ENCODE measurements at places on chromosomes 3 and 15.

DNA sequence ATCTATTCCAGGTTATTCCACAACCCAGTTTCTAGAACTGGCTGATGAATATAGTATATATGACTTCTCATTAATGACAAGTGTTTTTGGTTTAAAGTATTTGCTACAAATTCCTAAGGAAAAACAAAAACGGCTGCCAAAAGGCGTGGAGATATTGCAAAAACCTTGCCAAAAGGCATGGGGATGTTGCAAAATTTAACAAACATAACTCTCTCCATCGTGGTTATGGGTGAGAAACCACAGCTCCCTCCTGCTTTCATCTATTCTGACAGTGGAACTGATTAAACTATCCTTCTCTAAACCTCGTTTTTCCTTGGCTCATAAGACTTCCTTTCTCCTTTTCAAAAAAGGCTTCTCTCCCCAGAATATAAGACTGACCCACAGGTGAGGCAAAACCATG is 342.0 kb upstream of the PDZRN3 start:
- H3K4me3 ChIP-seq, result no peak overlapping the region
- no peak for DNase-seq
- peaks cover 2% of the 10 kb centered on the region for H3K36me3 ChIP-seq
- H3K27me3 ChIP-seq, result peaks cover 25% of the 10 kb centered on the region
- H3K4me1 ChIP-seq, result no peaks in the 10 kb centered on the region

DNA sequence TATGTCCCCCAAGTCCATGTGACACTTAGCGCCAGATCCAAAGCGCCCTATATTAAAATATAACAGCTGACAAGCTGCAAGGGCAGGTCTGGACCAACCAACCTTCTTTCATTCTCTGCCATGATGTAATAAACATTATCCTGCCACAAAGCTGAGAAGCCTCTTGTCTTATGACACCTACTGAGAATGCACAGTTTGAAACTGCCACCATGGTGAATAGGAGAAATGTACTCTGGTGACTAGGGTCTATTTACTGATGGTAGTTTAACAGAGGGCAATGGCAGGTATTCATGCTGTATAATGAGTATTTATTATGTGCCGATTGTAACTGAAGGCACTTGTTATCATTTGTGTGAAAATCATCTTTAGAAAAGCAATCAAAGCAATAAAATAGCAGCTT is 634.0 kb downstream of the OTOL1 start:
- H3K4me3 ChIP-seq, result no peak overlapping the region
- no peak overlapping the region for H3K27ac ChIP-seq
- peaks cover 3% of the 10 kb centered on the region for H3K27me3 ChIP-seq
- peaks cover 4% of the 10 kb centered on the region for H3K4me1 ChIP-seq
- DNase-seq, result no peak

DNA sequence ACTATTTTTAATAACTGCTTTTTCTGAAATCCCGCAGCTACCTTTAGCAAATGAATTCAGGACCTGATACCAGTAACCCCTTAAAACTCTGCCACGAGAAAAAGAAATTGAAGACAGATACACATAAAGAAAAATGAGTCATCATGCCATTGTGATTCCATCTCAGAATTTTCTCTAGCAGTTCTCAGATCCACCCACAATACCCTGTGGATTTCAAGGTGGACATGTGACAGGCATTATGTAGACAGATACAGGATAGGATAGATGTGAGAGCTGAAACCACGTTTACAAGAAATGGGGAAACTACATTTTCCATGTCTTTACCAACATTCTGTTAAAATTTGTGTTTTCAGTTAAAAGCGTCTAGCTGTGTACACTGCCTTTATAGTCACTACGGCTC is 291.9 kb upstream of the NR2F2 start:
- H3K4me3 ChIP-seq, result no peak overlapping the region
- H3K27ac ChIP-seq, result no peak overlapping the region
- H3K4me1 ChIP-seq, result peaks cover 24% of the 10 kb centered on the region
- H3K36me3 ChIP-seq, result peaks cover 1% of the 10 kb centered on the region
- no peak for DNase-seq
- peaks cover 4% of the 10 kb centered on the region for H3K27me3 ChIP-seq

GRCh38 chr15:81301815-81302399 is 22.0 kb downstream of the STARD5 start:
- H3K27me3 ChIP-seq, result peaks cover 5% of the 10 kb centered on the region
- H3K27ac ChIP-seq, result no peak overlapping the region
- DNase-seq, result no peak
- H3K36me3 ChIP-seq, result peaks cover 5% of the 10 kb centered on the region
- H3K4me1 ChIP-seq, result peaks cover 16% of the 10 kb centered on the region

DNA sequence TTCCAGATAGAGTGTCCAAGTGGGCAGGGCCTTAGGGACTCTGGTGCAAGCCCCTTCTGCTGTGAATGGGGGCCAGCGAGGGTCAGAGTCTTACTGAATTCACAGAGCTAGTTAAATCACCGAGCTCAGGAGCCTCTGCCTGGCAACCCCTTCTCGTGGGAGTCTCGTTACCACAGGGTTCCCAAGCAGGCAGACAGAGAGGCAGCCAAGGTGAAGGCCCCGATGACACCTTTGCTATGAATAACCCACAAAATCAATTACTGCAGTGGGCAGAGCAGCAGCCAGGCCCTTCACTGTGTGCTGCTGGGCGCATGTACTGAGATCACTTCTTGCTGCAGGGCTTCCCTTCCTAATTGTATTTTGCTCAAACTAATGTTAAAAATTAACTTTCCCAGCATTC is 56.9 kb downstream of the SPSB4 start:
- H3K27me3 ChIP-seq, result no peaks in the 10 kb centered on the region
- no peak overlapping the region for H3K27ac ChIP-seq
- no peaks in the 10 kb centered on the region for H3K36me3 ChIP-seq
- no peak for DNase-seq

GRCh38 chr3:19644405-19644804 is 289.6 kb downstream of the EFHB start:
- H3K27me3 ChIP-seq, result no peaks in the 10 kb centered on the region
- no peak overlapping the region for H3K4me3 ChIP-seq
- H3K4me1 ChIP-seq, result no peaks in the 10 kb centered on the region

DNA sequence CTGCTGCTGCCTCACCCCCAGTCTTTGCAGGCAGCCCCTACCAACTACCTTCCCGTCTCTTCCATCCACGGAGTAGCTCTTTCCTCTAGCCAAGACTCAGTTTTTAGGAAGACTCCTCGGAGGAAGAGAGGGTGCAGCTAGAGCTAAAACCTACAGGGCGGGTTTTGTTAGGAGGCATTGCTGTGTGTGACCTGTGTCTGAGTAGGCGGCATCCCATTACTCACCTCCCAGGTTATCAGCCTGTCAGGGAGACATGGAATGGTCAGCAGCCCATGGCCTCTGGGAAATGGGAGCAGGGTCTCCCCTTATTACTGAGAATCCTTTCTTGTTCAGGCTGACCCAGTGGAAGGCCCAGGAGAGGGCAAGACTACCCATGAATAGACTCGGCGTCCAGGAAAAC is 43.8 kb upstream of the FGD5 start:
- no peak for DNase-seq
- H3K36me3 ChIP-seq, result no peaks in the 10 kb centered on the region
- no peak overlapping the region for H3K27ac ChIP-seq
- no peaks in the 10 kb centered on the region for H3K4me1 ChIP-seq
- H3K27me3 ChIP-seq, result peaks cover 5% of the 10 kb centered on the region
- no peak overlapping the region for H3K4me3 ChIP-seq

- DNase-seq, result no peak
- no peaks in the 10 kb centered on the region for H3K27me3 ChIP-seq
- H3K27ac ChIP-seq, result peak overlapping the region; percentile 13
- no peak overlapping the region for H3K4me3 ChIP-seq
- H3K36me3 ChIP-seq, result no peaks in the 10 kb centered on the region
Measured at GRCh38 chr3:157136647-157137387, 23.1 kb downstream of the CCNL1 start.

- H3K4me1 ChIP-seq, result no peaks in the 10 kb centered on the region
- no peak for DNase-seq
- H3K36me3 ChIP-seq, result no peaks in the 10 kb centered on the region
- H3K27ac ChIP-seq, result no peak overlapping the region
- H3K4me3 ChIP-seq, result no peak overlapping the region
Measured at GRCh38 chr3:125200731-125201139, 11.8 kb downstream of the SLC12A8 start.

DNA sequence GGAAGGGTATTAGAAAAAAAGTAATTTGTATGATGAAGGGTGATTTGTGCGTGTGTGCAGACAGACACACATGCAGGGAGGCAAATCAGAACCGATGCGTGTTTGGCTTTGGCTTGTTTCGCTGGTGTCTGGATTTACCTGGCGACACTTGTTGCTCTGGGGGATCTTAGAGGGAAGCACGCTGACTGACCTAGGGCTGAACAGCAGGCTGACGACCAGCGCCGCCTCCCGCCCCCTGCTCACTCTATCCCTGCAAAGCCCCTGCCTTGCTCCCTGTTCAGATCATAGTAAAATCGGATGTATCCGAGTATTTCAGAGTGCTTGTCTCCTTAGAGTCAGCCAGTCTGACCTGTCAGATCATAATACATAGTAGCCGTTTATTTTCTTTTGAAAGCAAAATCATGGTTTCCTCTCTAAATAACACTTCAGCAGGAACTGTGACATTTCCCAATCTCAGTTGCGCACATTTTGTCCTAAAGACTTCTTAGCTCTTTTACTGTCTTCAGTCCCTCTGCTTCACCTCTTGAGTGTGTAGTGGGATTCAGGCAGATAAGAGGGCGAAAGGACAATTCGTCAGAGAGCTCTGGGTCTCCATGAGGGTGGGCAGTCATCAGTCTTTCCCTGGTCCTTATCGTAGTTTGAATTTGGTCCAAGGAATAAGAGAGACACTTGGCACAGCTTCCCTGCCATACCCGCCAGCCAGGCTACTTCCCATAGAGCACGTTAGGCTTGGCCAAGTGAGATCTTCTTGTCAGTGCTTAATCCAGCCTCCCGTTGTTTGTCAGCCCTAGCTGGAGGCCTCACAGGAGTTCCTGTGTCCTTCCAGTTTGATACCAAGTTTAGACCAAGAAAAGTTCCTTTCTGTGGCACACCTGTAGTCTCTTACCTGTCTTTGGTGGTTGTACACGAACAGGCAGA is 97.4 kb downstream of the PGPEP1L start:
- H3K4me1 ChIP-seq, result peaks cover 54% of the 10 kb centered on the region
- peak overlapping the region; percentile 12 for H3K27ac ChIP-seq
- peaks cover 22% of the 10 kb centered on the region for H3K36me3 ChIP-seq

- no peak for DNase-seq
- H3K36me3 ChIP-seq, result peaks cover 2% of the 10 kb centered on the region
- H3K27me3 ChIP-seq, result peaks cover 67% of the 10 kb centered on the region
- peak overlapping the region; percentile 49 for H3K4me3 ChIP-seq
Measured at GRCh38 chr3:50675179-50676030, 678 bp downstream of the DOCK3 start.

- H3K36me3 ChIP-seq, result no peaks in the 10 kb centered on the region
- peak overlapping the region; percentile 80 for H3K4me3 ChIP-seq
- DNase-seq, result no peak
- H3K27me3 ChIP-seq, result peaks cover 25% of the 10 kb centered on the region
- peaks cover 12% of the 10 kb centered on the region for H3K4me1 ChIP-seq
Measured at GRCh38 chr3:183427196-183427875, 1.1 kb downstream of the MCF2L2 start.

DNA sequence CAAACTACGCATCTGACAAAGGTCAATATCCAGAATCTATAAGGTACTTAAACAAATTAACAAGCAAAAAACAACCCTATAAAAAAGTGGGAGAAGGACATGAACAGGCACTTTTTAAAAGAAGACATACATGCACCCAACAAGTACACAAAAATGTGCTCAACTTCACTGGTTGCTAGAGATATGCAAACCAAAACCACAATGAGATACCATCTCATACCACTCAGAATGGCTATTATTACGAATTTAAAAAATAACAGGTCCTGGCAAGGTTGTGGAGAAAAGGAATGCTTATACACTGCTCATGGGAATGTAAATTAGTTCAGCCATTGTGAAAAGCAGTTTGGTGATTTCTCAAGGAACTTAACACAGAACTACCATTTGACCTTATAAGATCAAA is 175.6 kb upstream of the MLF1 start:
- H3K27ac ChIP-seq, result no peak overlapping the region
- no peaks in the 10 kb centered on the region for H3K4me1 ChIP-seq
- peaks cover 22% of the 10 kb centered on the region for H3K36me3 ChIP-seq
- H3K27me3 ChIP-seq, result no peaks in the 10 kb centered on the region

GRCh38 chr15:48759921-48760320 is 50.9 kb downstream of the CEP152 start:
- no peak overlapping the region for H3K4me3 ChIP-seq
- H3K4me1 ChIP-seq, result no peaks in the 10 kb centered on the region
- no peaks in the 10 kb centered on the region for H3K27me3 ChIP-seq
- H3K36me3 ChIP-seq, result peaks cover 6% of the 10 kb centered on the region
- DNase-seq, result no peak
- no peak overlapping the region for H3K27ac ChIP-seq

GRCh38 chr3:31227131-31227562 is 305.6 kb upstream of the STT3B start:
- no peak overlapping the region for H3K27ac ChIP-seq
- peaks cover 4% of the 10 kb centered on the region for H3K4me1 ChIP-seq
- no peak for DNase-seq
- H3K4me3 ChIP-seq, result no peak overlapping the region
- no peaks in the 10 kb centered on the region for H3K27me3 ChIP-seq

GRCh38 chr3:46702246-46703012 is 1.2 kb downstream of the TMIE start:
- peaks cover 11% of the 10 kb centered on the region for H3K4me1 ChIP-seq
- peak; percentile 68 for DNase-seq
- H3K27ac ChIP-seq, result no peak overlapping the region
- peaks cover 8% of the 10 kb centered on the region for H3K27me3 ChIP-seq

DNA sequence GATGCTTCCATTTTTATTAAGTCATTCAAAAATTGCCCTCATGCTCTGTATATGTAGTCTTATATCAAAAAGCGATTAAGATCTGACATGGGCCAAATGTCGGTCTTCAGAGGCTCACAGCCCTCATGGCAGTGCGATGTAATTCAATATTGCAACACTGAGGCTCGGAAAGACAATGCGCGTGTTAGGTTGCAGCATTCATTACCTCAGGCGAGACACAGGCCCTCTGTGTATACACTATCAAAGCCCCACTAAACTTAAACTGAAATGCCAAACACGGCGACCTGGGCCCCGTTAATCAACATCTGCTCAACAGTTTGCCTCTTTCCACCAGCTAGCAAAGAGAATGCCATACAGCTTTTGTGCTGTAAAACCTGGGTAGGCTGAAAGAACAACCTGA is 413.4 kb downstream of the ERC2 start:
- no peaks in the 10 kb centered on the region for H3K27me3 ChIP-seq
- peaks cover 29% of the 10 kb centered on the region for H3K4me1 ChIP-seq
- H3K4me3 ChIP-seq, result no peak overlapping the region
- no peaks in the 10 kb centered on the region for H3K36me3 ChIP-seq
- DNase-seq, result no peak

DNA sequence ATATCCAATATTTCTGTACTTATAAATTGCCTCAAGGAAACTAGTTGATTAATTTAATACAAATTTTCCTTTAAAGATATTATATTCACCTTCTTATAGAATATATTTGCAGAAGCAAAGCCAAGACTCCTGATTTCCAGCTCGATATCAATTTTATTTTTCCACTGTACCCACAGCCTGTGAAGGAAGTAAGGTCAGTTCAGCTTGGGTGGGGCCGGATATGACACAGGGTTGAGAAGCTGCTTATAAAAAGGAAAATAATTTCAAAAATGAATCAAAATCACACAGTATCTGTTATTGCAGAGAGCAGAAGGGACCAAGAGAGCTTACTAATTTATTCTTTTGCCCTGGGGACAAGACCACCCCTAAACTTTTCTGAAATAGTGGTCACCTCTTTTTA is 491.4 kb downstream of the TUSC7 start:
- no peaks in the 10 kb centered on the region for H3K36me3 ChIP-seq
- no peaks in the 10 kb centered on the region for H3K4me1 ChIP-seq
- H3K4me3 ChIP-seq, result no peak overlapping the region
- peaks cover 12% of the 10 kb centered on the region for H3K27me3 ChIP-seq
- H3K27ac ChIP-seq, result no peak overlapping the region

- no peak overlapping the region for H3K4me3 ChIP-seq
- H3K36me3 ChIP-seq, result no peaks in the 10 kb centered on the region
- H3K4me1 ChIP-seq, result peaks cover 11% of the 10 kb centered on the region
- DNase-seq, result no peak
- H3K27ac ChIP-seq, result no peak overlapping the region
- peaks cover 2% of the 10 kb centered on the region for H3K27me3 ChIP-seq
Measured at GRCh38 chr3:85589145-85589544, 630.4 kb downstream of the CADM2 start.
